H9 (cell line): ENCODE measurements at places on chromosomes 3 and 15. TPM values are rescaled to one million over a fixed set of nuclear protein-coding genes. Genes with fewer than 3 reads are reported as not detected.

The PRSS50 gene
- 0.24 and 0.59 TPM in 2 replicates for total RNA-seq

The SENP8 gene
- total RNA-seq, result 4.8 and 4.9 TPM in 2 replicates

DNA sequence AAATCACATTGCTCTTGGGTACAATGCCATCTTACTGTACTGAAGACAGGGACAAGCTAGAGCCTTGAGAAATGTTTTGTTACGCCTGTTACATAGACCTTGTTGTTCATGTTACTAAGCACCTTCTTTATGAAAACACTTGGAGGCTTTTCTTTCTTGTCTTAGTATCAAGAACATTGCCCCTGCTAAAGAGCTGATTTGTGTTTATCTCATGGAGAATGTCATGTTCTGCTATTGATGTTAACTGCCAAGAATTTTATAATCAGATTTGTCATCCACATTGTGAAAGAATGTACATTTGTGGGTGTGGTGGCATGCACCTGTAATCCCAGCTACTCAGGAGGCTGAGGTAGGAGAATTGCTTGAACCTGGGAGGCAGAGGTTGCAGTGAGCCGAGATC lies 431.3 kb upstream of the MDFIC2 start:
- DNase-seq, result no peak
- H3K4me1 ChIP-seq, result peaks cover 5% of the 10 kb centered on the region; the same call in 1 of the 2 replicates
- H3K27ac ChIP-seq, result no peak overlapping the region

GRCh38 chr3:158313338-158313927 lies 203.5 kb downstream of the RSRC1 start:
- no peak overlapping the region for H3K27ac ChIP-seq
- H3K4me1 ChIP-seq, result no peaks in the 10 kb centered on the region
- no peaks in the 10 kb centered on the region for H3K36me3 ChIP-seq
